ENCODE measurements at places on chromosomes 11 and 22.

- no peak for DNase-seq
These were observed 57.8 kb downstream of the CEP164 start for GRCh38 chr11:117385471-117385870.

DNA sequence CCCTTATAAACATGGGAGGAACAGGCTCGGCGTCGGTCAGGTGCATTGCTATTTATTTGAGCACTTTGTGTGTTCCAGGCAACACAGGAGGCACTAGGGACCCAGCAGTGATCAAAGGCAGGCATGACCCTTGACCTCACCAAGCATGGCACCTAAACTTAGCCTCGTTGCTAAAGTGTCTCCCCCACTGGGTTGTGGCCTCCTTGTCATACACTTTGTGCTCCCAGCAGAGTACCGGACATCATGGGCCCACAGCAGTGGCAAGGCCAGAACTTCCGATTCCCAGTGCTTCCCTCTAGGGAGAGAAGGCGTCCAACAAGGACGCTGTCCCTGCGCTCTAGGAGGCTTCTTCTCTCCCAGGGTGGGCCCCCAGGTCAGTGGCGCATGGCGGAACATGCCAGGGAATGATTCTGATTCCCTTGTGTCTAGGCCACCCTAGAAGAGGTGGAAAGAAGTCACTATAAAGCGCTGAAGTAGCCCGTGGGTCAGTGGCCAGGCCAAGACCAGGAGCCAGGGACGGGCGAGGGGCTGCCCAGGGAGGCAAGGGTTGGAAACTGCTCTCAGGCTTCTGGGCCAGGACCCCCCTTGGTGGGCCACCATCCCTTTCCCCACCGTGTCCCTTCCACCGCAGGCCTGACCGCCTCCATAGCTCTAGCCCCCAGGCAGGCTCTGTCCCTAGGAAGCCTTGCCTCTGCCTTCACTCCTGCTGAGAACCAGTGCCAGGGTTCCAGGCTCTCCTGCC, 19.7 kb downstream of the TOM1 start:
- DNase-seq: no peak

DNA sequence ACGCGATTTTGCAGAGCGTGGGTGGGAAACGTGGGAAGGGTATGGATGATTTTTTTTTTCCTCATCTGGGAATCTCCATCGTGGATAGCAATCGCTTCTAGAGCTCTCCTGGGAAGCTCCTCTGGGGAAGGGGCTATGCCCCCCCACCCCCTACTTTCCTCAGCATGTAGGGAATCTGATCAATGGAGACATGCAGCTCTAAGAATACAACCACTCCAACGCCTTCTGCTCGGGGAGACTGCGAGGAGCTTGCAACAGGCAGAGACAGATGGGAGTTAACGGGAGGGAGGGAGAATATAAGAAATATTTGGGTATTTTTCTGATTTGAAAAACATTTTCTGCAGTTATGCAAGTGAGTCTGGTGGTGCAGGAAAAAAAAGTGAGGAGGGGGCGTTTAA, 104.6 kb upstream of the HSD17B12 start:
- DNase-seq: no peak

DNA sequence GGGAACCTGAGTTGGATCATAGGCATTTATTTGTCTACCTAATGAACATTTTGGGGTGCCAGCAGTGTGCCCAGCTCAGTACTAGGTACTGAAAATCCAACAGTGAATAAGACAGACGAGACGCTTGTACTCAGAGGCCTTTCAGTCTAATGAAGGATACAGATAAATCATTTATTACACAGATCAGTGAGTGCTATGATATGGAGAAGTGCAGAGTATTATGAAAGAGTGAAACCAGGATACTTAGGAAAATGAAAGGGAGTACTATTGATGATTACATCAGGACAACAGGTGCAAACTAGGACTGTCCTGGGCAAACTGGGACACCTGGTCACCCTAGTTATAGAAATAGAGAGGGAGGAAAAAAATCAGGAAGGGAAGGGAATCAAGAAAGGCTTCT, 207.5 kb upstream of the NCAM1 start:
- DNase-seq: no peak

DNA sequence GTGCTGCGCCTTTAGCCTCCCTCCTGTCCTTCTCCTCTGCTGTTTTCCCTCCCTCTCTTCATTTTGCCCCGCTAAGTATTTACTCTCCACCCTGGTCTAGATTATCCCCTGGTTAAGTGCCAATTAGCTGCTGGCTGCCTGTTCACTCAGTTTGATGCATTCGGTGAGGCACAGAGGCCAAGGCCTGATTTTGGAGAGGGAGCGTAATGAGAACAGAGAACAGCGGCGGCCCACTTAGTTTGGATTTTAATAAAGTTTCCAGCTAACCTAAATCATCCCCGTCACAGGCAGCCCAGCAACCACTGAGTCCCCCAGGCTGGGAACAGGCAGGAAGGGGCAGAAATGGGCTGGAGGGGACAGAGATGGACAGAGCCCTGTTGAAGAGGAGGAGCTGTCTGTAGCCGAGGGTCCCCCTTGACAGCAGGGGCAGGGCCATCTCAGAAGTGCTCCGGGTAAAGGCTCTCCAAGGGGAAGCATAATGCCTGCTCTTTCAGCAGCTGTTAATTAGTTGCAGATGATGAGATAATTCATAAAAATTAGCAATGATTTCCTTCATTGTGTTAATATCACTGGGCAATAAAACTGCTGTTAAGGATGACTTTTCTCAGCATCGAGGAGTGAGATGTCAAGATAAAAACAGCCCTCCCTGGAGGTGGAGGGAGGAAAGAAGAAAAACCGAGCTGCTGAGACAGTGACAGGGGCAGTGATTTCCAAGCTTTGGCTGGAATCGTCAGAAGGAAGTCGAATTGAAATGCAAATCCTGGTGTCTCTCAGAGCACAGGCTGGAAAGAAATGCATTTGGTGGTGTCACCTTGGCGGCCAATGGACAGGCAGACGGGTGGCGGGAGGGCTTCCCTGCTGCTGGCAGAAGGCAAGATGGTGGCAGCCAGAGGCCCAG, 170.1 kb downstream of the GRIK4 start:
- DNase-seq: no peak

GRCh38 chr22:20238901-20239675, 29.0 kb downstream of the RTN4R start:
- no peak for DNase-seq
